Progenitor cell of endocrine pancreas (in vitro differentiated cells): ENCODE measurements at places on chromosomes 2 and 18. TPM values are rescaled to one million over a fixed set of nuclear protein-coding genes. Genes with fewer than 3 reads are reported as not detected.

The ERICH2 gene
- 0.91 and 1.1 TPM in 2 replicates for total RNA-seq

The KRTCAP3 gene
- 15.4 and 17.1 TPM in 2 replicates for total RNA-seq

The TTC39C gene
- total RNA-seq = 28.8 and 30.1 TPM in 2 replicates

The QPCT gene
- total RNA-seq = 2.7 TPM in 2 replicates

The CDCA7 gene
- total RNA-seq = 19.3 and 22.3 TPM in 2 replicates

The CACNB4 gene
- total RNA-seq = 2.3 and 2.5 TPM in 2 replicates

The TCF23 gene
- total RNA-seq = not detected in 2 replicates

The MRPL33 gene
- total RNA-seq = 59.7 and 63.3 TPM in 2 replicates

The SERPINB13 gene
- not detected in 2 replicates for total RNA-seq

The MAP3K2 gene
- 33.9 and 34.5 TPM in 2 replicates for total RNA-seq

The DIS3L2 gene
- total RNA-seq = 49.9 and 59.3 TPM in 2 replicates

The ZNF519 gene
- total RNA-seq = 26.2 and 27.4 TPM in 2 replicates
